Hematopoietic multipotent progenitor cell treated with erythropoietin and hydrocortisone succinate and interleukin-3 and kit ligand, for 4 days (in vitro differentiated cells): ENCODE measurements at places on chromosomes 13 and 19.
A peak's percentile ranks its signal among the peaks of the same experiment; 100 is the strongest.

DNA sequence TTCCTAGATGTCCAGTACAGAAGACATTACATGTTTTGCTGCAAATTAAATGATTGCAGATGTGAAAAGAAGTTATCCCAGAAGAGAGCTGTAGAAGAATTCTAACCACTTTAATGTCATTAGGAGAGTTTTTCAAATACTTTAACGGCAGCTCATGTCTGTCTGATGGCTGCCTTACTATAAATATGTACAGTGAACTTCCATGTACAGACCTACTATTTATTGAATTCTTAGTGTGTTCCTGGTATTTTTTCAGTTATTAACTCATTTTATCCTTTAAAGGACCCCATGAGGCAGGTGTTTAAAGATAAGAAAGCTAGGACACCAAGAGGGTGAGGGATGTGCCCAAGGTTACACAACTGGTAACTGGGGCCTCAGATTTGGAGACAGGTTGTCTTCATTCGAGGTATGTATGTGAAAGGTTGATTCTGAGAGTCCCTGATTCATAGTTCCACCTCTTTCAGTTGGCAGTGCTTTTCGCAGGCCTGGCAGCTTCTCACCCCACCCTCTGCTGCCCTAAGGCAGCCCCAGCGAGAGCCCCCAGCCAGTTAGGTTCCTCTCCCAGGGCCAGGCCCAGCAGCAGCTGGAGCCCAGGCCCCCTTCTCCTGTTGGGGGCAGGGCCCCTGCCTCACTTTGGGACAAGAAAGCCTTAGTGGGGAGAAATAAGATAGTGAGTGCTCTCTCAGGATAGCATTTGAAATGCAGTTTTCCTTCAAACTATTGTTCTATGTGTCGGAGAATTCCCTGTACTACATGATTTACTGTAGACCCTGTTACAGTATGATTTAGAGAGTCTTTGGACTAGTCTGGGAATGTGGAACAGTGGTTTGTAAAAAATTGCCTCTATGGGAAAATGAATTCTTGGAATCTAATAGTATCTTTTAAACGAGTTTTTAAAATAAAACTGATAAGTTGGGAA, 67.7 kb upstream of the TEX29 start:
- DNase-seq, result no peak

- no peak for DNase-seq
These were observed 2.0 kb downstream of the UHRF1 start for GRCh38 chr19:4911314-4911713.

DNA sequence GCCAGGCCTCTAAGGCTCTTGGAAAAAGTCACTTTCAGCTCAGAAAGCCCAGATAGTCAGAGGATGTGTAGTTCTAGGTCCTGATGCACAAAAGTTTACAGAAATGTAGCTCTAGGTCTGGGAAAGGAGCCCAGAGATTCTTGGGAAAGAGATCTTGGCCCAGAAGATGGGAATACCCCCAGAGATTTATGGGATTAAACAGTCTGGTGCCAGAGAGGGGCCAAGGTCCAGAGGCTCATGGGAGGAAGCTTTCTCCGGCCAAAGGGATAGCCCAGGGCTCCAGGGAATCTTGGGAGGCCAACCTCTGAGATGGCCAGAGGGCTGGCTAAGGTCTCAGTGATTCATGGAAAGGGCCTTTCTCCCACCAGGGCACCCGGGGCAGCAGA, 15.2 kb downstream of the BCAT2 start:
- no peak for DNase-seq

GRCh38 chr13:31957772-31958171, 73.8 kb upstream of the FRY start:
- DNase-seq, result no peak

DNA sequence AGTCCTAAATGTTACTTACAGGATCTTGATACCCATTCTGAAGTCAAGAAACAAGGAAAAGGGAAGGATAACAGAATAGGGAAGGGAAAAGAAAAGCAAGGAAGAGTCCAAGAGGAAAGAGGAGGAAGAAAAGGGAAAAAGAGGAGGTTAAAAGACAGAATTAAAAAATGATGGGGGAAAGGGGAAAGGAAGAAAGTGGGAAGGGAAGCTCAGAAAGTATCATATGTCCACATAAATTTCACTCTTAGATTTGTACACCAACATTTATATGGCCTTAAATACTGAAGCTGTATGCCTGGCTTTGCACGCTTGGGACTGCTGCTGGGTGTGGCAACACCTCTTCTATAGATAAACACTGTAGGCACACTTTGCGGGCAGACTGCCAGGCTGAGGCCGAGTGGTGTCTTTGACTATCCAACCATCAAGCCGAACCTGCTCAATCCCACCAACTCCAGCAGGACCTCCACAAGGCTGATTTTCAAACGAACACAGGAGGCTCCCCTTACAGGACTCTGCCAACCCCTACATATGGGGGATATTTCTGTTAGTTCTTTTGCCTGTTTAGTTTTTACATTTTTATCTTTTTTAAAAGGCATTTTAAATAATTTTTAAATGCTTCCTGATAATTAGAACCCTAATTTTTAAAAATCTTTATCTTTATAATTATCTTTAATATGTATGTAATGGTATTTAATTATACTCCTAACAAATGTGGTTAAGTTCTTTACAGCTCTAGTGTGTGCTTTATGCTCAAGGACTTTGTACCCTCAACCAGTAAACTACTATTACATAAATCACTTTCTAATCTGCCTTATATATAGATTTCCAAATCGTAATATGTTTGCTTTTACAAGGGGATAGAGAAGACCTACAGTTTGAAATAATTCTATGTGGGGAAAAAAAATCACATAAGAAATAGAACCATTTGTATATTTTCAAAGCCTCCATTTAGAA, 154.2 kb downstream of the DIAPH3 start:
- peak; percentile 87 for DNase-seq

DNA sequence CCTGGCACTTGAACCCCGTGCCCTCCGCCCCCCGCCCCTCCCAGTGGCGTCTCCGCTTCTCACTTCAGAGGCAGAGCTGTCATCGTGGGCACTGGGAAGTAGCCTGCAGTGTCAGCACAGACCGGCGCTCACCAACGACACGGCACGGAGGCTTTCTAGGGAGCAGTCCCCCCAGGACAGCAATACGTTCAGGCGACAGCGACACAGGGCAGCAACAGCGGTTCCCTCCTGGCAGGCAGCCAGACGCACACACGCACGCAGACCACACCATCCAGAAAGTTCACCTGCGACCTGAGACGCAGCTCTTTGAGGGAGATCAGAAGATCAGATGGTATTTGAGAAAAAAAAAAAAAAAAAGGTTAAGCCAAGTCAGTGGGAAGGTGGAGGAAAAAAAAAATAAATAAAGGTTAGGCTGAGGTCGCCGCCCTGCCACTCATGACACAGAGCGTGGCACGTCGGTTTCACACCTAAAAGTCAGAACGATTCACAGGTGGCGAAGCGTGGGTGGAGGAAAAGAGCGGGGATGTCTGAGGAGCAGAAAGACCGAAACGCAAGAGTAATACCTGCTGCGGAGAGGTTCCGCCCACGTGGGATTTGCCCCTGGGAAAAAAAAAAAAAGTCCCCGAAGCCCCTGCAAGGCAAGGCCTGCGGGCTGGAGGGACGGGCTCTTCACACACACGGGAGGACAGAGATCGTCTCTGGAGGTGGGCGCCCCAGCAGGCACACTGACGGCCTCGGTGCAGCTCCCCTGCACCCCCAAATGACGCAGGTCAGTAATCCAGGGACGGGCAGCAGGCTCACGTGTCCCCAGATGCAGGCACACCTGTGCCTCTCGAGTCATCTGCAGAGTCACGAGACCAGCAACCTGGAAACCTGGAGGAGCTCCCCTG, 94.5 kb downstream of the GNG7 start:
- no peak for DNase-seq

GRCh38 chr13:33349986-33350826, 64.7 kb upstream of the STARD13 start:
- peak; percentile 63 for DNase-seq

DNA sequence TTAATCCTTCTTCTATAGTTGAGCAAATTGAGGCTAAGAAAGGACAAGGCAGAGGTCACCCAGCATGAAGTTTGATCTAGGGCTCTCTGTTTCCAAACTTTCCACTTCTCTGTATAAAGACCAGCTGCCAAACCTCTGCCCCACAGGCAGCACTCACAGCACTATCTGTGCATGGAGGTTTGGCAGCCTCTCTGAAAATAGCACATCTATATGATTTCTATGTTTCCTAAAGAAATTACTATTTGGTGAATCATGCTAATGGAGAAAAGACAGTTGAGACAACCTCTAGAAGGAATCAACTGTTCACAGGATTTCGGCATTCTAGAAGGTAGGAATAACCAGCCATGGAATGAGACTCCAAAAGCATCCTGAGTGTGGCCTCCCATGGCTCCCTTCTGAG, 554.5 kb downstream of the IRS2 start:
- no peak for DNase-seq

GRCh38 chr13:31011193-31011860, 78.9 kb downstream of the TEX26 start:
- DNase-seq, result no peak

- peak; percentile 71 for DNase-seq
These were observed 20.7 kb downstream of the COLGALT1 start for GRCh38 chr19:17575871-17576757.

- no peak for DNase-seq
These were observed 364.7 kb downstream of the ENOX1 start for GRCh38 chr13:43422116-43422515.

- no peak for DNase-seq
These were observed 283.4 kb upstream of the KLHL1 start for GRCh38 chr13:70391678-70392077.

DNA sequence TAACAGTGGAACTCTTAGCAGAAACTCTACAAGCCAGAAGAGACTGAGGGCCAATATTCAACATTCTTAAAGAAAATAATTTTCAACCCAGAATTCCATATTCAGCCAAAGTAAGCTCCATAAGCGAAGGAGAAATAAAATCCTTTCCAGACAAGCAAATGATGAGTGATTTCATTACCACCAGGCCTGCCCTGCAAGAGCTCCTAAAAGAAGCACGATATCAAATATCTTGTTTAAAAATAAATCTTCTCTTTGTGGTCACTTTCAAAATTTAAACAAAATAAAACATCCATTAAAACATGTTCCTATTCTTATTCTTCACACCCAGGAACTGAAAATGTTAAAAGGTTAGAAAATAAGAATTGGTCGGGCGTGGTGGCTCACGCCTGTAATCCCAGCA, 13.7 kb downstream of the MICU2 start:
- no peak for DNase-seq

GRCh38 chr19:42113641-42114348, 18.5 kb downstream of the POU2F2 start:
- DNase-seq, result no peak

GRCh38 chr13:54775501-54776191, 1747.0 kb downstream of the OLFM4 start:
- no peak for DNase-seq

- DNase-seq, result no peak
These were observed 241.1 kb downstream of the DNAJC15 start for GRCh38 chr13:43264458-43264857.

DNA sequence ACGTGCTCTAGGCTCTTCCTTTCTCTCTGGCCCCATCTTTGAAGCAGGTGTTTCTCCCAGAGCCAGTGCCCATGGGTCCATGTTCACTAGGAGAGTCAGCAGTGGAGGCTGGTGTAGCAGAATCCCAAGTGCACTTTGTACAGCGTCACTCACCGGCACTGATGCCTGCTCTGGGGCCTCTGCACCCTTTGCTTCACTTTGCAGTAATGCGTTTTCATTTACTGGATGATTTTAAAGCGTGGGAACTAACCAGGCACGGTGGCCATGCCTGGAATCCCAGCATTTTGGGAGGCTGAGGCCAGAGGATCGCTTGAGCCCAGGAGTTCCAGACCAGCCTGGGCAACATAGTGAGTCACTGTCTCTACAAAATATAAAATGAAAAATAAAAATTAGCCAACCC, 30.7 kb downstream of the SLC25A42 start:
- no peak for DNase-seq

GRCh38 chr19:48859711-48860572, 8.5 kb downstream of the PLEKHA4 start:
- DNase-seq, result peak; percentile 80
